ENCODE measurements at places on chromosomes 16 and 17.

GRCh38 chr17:44376124-44376523, 12.5 kb upstream of the FAM171A2 start:
- DNase-seq = peak; percentile 60

GRCh38 chr16:88367560-88367959, 15.2 kb upstream of the ZNF469 start:
- DNase-seq = no peak

DNA sequence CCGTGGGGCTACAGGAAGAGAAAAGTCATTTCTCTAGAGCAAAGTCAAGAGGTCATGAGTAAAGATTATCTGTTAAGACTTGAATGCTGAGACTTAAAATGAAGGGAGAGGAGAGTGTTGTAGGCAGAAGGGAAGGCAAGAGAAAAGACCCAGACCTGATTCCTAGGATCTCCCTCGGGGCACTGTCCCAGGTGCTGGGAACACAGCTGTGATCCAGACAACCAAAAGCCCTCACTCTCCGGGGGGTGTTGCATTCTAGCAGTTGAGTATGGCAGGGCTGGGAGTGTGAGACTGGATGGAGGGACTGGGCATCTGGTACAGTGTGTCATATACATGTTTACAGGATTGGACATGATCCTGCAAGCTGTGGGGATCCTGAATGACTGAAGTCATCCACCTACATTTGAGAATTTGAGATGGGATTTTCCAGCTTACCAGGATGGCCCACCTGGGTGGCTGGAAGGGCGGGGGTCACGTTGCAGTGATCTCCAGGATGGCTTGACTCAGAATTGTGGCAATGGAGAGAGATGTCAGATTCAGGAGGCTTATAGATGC, 29.1 kb downstream of the ARSG start:
- no peak for DNase-seq

DNA sequence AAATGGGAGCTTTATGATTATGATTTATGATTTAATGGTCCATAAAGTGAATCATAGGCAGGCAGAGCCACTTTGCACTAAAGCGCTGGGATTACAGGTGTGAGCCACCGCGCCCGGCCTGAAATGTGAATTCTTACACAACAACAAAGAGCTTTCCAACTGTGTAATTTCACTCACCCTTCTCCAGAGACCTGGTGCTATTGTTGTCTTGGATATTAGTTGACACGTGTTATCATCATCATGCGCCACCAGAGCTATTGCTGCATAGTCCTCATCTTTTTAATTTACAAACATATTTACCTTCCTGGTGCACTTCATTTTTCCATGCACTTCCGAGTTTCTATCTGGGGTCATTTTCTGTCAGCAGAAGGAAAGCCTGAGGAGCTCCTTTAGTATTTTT, 4.8 kb upstream of the UTS2R start:
- no peak for DNase-seq

All from neural progenitor cell (in vitro differentiated cells).